AG09319 (cell line): ENCODE measurements at places on chromosomes 16 and 17.

DNA sequence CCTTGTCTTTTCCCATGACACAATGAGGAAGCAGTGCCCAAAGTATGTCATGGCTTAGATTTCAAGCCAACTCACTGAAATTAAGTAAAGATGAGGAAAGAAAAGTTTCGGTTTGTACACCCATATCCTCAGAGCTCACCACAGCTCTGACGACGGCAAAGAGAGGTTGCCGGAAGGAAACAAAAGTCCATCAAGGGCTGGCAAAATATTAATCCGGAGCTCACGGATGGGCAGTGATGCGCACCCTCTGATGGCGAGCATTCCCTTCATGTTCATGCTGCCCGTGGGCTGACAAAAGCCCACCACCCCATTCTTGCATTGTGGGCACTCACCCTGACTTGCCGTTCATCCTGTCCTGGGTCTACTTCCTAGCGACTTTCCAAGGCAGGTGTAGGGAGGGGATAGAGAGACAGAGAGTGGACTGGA is 103.1 kb downstream of the SOX9 start:
- no peak for DNase-seq

GRCh38 chr16:50683689-50684374 is 2.7 kb upstream of the SNX20 start:
- no peak for DNase-seq

DNA sequence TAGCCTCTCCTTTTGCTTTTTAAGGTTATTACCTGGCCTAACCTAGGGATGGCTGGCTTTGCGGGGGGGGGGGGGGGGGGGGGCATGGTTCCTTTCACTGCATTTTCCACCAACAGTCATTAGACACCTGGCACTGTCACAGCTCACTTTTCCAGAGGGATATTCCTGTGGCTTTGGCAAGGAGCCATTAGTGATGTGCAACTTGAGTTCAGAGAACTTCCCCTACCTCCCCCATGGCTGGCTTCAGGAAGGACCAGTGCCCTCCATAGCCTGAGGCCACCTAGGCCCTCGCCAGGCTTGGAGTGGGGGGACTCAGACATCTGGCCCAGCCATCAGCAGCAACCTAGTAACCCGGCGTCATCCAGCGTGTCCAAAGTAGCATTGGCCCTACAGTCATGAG is 234.6 kb downstream of the CPPED1 start:
- DNase-seq = no peak

- DNase-seq = no peak
Observed at GRCh38 chr17:44920565-44920940, 5.3 kb upstream of the GFAP start.

- DNase-seq = no peak
Observed at GRCh38 chr16:68760671-68761275, 23.7 kb downstream of the CDH1 start.

DNA sequence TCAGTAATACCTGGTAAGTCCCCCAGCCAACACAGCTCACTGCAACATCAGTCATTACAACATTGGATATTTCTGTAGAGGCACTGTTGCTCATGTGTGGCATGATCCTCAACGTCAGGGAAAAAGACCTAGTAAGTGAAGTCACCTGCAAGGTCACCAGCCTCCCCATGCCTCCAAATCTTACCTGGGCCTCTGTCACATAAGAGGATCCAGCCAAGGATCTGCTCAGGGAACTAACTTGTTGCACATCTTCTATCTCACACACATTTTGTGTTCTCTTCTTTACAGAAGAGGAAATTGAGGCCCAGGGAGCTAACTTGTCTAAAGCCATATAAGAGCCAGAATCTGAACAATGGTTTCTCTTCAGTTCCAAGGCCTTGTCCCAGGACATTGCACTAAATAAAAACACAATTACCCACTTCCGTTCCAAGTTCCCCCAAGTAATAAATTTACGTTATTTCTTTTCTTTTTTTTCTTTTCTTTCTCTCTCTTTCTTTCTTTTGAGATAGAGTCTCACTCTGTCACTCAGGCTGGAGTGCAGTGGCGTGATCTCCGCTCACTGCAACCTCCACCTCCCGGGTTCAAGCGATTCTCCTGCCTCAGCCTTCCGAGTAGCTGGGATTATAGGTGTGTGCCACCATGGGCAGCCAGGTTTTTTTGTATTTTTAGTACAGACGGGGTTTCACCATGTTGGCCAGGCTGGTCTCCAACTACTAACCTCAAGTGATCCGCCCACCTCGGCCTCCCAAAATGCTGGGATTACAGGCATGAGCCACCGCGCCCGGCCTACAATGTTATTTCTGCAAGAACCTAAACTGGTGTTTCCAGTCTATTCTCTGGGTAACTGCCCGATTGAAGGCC is 1.3 kb downstream of the SHMT1 start:
- no peak for DNase-seq

DNA sequence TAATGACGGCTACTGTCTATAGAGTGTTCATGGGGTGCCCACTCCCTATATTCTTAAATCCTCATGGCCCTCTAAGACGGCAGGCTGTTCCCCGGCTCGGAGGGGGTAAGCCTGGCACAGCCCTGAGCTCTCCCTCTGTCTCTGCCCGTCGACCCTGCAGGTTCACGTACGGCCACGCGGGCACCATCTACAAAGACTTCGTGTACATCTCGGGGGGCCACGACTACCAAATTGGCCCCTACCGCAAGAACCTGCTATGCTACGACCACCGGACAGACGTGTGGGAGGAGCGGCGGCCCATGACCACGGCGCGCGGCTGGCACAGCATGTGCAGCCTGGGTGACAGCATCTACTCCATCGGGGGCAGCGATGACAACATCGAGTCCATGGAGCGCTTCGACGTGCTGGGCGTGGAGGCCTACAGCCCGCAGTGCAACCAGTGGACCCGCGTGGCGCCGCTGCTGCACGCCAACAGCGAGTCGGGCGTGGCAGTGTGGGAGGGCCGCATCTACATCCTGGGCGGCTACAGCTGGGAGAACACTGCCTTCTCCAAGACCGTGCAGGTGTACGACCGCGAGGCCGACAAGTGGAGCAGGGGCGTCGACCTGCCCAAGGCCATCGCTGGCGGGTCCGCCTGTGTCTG is 13.2 kb downstream of the KLHL36 start:
- no peak for DNase-seq

DNA sequence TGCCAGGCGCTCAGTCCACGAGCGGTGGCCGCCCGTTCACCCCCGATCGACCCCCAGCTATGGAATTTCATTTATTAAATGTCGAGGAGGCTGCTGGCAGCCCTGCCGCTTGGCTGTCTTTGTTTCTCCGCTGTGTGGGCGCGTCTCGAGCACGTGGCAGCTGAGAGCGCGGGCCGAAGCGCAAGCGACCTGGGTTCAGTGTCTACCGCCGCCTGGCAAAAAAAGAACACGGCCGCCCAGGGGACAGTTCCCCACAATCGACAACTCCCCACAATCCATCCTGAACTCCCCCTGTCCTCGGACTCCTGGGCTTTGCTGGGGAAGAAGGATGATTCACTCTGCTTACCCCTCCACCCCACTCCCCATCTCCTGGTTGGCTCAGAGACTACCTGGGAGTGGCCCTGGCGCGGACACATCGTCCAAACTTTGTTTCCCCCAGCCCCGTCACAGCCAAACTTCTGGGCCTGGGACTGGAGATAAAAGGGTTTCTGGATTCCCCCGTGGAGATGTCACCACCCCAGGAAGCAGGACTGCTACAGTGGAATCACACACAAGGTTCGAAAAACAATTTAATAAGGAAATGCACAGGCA is 1.7 kb upstream of the ANKRD13B start:
- DNase-seq = no peak
